ENCODE measurements at places on chromosomes 2 and 18. TPM values are rescaled to one million over a fixed set of nuclear protein-coding genes. Genes with fewer than 3 reads are reported as not detected.

SIX3 gene
- not detected for total RNA-seq

RAB6C gene
- total RNA-seq: 0.16 TPM

GRCh38 chr2:1713142-1713838 lies 31.0 kb downstream of the PXDN start:
- peaks cover 38% of the 10 kb centered on the region for H3K4me1 ChIP-seq
- no peak overlapping the region for H3K4me3 ChIP-seq
- H3K27me3 ChIP-seq: no peaks in the 10 kb centered on the region
- no peak for DNase-seq

DNA sequence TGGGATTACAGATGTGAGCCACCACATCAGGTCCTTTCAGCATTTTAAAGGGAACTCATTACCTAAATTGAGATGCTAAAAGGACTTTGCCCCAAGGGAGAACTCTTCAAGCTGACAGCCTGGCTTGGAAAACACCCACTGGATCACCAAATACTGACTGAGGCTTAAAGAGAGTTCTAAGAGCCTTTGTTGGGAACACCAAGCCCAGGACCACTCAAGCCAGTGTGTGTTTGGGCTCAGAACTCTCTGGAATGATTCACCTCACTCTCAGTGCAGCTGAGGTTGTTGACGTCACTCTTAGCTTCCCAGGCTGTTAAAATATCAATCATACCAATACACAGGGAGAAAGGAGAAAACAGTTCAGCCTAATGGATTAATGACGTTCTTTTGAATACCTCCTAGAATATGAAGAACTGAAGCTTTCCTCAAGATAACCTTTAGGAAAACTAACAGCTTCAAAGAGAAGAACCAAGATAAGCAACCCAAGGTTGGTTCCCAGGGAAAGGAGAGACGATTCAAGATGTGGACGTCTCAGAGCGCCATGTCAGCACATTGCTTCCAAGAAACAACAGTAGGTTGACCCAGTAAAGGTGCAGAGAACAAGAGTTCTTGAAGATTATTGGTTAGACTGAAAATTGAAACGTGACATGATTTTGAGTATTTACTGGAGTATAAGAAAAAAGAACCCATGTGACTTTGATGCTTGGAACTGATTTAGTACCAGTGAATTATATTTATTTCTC lies 48.0 kb upstream of the MGAT4A start:
- no peak overlapping the region for H3K27ac ChIP-seq
- no peaks in the 10 kb centered on the region for H3K27me3 ChIP-seq
- H3K4me3 ChIP-seq: no peak overlapping the region
- no peak for DNase-seq
- H3K4me1 ChIP-seq: no peaks in the 10 kb centered on the region
- peaks cover 5% of the 10 kb centered on the region for H3K36me3 ChIP-seq

DNA sequence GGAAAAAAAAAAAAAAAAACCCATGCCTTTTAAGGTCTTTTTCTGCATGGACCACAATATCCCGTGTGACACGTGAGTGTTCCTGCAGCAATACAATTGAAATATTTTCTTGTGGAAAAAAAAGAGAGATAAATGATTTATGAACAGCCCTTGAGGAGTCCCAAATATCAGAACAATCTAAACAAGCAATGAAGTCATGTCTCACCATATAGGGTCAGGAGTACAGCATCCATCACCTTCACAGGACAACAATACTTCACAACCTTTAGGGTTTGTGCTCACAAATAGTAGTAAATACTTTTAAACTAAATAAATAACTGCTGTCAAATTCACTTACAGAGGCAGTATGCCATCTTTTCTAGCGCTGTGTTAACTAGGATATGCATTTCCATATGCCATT lies 87.9 kb downstream of the ZEB2 start:
- H3K4me3 ChIP-seq: no peak overlapping the region
- no peak overlapping the region for H3K27ac ChIP-seq
- DNase-seq: no peak
- H3K4me1 ChIP-seq: peaks cover 14% of the 10 kb centered on the region
- peaks cover 14% of the 10 kb centered on the region for H3K36me3 ChIP-seq

Data from mesothelial cell of epicardium (in vitro differentiated cells).